Tibial nerve (tissue), 4 donors: ENCODE measurements at places on chromosomes 12 and 14.

- H3K27me3 ChIP-seq: no peaks in the 10 kb centered on the region
- no peak for DNase-seq
- no peak overlapping the region for H3K27ac ChIP-seq
- H3K36me3 ChIP-seq: no peaks in the 10 kb centered on the region
Observed at GRCh38 chr12:45598761-45599160, 130.7 kb upstream of the ARID2 start.

GRCh38 chr12:63894132-63894531 lies 49.6 kb downstream of the SRGAP1 start:
- H3K4me3 ChIP-seq: no peak overlapping the region
- H3K36me3 ChIP-seq: no peaks in the 10 kb centered on the region
- H3K4me1 ChIP-seq: no peaks in the 10 kb centered on the region
- no peak for DNase-seq

DNA sequence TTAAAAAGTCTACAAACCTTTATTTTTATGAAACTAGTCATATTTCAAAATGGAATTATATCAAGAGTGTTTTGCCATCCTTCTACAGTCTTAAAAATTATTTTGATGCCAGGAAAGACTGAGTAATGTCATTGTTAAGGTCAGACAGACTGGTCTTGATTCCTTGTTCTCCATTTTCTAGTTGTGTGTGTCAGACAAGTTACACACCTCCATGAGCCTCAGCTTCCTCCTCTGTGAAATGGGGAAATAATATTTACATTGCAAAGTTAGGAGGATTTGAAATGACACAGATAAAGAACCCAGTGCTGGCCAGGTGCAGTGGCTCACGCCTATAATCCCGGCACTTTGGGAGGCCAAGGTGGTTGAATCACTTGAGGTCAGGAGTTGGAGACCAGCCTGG lies 47.4 kb upstream of the ELK3 start:
- H3K27ac ChIP-seq: no peak overlapping the region
- H3K36me3 ChIP-seq: no peaks in the 10 kb centered on the region
- H3K27me3 ChIP-seq: no peaks in the 10 kb centered on the region
- H3K4me1 ChIP-seq: peaks cover 11% of the 10 kb centered on the region
- DNase-seq: no peak

DNA sequence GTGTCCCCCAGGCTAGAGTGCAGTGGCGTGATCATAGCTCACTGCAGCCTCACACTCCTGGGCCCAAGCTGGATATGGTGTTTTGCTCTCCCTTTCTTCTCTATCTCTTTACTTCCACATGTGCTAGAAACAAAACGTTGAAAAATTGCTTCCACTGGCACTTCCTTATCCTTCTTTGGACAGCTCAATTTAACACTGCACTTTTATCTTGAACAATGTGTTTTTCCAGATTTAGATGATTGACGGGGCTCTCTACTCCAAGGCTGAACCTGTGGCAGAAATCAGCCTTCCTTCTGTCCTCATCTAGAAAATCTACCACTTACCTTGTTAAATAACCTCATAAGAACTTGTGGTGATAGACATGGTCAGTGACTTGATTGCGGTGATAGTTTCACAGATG lies 165.1 kb downstream of the DAD1 start:
- no peak overlapping the region for H3K4me3 ChIP-seq
- H3K27ac ChIP-seq: no peak overlapping the region
- H3K4me1 ChIP-seq: no peaks in the 10 kb centered on the region
- no peak for DNase-seq
- no peaks in the 10 kb centered on the region for H3K36me3 ChIP-seq
